ENCODE measurements at places on chromosomes 16 and 17.

DNA sequence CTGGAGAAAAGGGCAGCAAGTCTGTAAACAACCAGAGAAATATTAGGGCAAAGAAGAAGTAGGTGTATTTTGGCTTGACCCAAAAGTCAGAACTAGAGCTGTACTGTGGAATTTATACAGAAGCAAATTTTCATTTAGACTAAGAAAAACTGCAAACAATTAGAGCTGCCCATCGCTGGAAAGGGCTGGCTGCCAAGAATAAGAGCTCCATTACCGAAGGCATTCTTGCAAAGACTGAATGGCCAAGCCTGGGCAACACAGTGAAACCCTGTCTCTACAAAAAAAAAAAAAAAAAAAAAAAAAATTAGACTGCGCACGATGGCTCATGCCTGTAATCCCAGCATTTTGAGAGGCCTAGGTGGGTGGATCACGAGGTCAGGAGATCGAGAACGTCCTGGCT lies 53.9 kb upstream of the TMC5 start:
- DNase-seq, result no peak

DNA sequence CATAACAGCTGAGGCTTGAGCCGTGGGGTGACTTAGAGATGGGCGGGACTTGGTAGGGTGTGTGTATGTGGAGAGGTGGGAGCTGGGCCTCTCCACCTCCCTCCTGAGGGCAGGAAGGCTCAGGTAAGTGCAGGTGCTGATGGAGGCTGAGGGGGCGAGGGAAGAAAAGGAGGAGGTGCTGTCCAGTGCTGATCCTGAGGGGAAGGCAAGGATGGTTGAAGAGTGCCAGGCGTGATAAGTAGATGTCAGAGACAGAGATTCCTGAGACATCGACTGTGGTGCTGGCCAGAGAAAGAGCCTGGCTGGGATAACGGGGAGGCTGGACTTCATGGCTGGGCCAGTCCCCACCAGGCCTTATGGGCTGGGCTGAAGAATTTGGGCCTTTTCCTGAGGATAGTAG lies 159.1 kb downstream of the SDK2 start:
- no peak for DNase-seq

DNA sequence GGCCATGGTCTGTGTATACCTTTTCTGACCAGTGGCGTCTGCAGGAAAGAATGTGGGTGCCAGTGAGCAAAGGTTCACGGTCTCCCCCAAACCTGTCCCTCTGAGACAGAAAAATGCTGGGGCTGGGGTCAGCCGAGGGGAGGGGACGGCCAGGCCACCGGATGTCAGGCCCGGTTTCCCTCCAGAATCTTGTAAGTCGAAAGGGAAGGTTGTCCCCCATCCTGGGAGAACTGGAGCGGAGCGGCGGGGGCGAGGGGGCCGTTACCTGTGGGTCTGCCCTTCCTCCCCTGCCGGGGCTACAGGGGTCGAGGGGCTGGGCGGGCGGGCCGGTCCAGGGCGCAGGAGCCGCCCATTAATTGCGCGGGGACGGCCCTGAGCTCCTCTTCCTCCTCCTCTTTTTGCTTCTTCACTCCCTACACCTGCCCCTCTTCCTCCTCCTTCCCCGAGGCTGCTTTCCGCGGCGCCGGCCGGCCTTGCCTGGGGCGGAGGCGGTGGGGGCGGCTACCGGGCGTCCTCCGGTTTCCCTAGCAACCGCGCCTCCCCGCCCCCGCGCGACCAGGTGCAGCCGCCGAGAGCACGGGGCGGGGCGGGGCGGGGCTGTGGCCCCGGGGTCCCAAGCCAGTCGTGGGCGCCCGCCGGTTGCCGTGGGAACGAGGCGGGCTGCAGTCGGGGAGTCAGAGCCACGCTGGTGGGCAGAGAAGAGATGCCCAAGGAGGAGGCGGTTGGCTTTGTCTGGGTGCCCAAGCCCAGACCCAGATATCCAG lies at the start of gene MARCHF10:
Gene MARCHF10 (minus strand): TSS at position 503 of the 764 bp plus-strand sequence. CDS start 6,579 bp downstream, outside the sequence.
- DNase-seq, result no peak

DNA sequence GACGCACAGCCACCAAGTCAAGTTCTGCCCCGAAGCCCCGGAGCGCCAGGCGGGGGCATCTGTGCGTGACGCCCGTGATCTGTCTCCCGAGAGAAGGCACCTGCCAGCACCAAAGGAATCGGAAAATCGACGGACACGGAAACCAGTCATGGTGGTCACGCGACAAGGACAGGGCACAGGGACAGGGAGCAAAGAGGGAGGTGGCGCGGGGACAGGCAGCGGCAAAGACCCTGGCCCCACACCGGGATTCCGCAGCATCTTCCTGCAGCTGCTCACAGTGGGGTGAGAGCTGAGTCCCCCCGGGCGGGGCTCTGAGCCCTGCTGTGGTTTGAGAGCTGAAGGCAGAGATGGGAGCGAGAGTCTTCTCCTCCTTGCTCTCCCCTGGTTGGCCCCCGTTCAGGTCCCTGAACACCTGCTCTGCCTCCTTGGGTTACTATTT lies 56.4 kb downstream of the ABR start:
- DNase-seq, result no peak

DNA sequence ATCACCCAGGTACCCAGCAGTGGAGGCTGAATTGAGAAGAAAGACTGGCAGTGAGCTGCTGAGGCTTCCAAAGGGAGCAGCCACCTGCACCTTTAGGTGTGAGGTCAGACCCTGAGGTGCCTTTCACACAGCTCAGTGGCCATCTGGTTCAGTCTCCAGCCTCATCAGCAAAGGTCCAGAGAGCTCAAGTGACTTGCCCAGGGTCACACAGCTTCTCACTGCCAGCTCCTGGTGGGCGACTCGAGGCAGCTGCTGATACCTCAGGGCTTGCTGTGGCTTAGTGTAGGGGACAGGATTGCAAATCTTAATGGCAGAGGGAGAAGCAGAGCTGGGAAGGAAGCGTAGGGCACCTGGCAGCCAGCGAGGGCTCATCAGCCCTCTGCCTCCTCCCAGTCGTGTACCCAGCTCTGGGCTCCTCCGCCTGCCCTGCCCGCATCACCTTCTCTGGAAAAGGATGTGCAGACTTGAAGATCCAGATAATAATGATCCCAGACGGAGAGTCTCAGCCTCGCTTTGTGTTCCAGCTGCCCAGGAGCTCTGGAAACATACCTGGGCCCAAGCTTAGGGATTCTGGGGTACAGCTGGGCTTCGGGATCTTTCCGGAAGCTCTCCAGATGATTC lies 165.3 kb upstream of the GSE1 start:
- no peak for DNase-seq
